ENCODE measurements at places on chromosomes 4 and X. TPM values are rescaled to one million over a fixed set of nuclear protein-coding genes. Genes with fewer than 3 reads are reported as not detected.
A peak's percentile ranks its signal among the peaks of the same experiment; 100 is the strongest.

The ADGRA3 gene
- 30.3 TPM for total RNA-seq

The UGT8 gene
- 0.16 TPM for total RNA-seq

The FGD1 gene
- total RNA-seq: 1.0 TPM

The NOA1 gene
- 22.4 TPM for total RNA-seq

The APELA gene
- total RNA-seq: not detected

The FSTL5 gene
- total RNA-seq: not detected

The ADH1C gene
- total RNA-seq: 26.3 TPM

The UFSP2 gene
- 38.5 TPM for total RNA-seq

GRCh38 chr4:185833055-185833598 lies 21.1 kb upstream of the SORBS2 start:
- H3K4me3 ChIP-seq: no peak overlapping the region
- H3K27ac ChIP-seq: no peak overlapping the region
- H3K36me3 ChIP-seq: no peaks in the 10 kb centered on the region
- H3K27me3 ChIP-seq: no peaks in the 10 kb centered on the region
- H3K4me1 ChIP-seq: peaks cover 4% of the 10 kb centered on the region
- no peak for DNase-seq

GRCh38 chr4:140427106-140427918 lies at the start of gene CLGN:
Gene CLGN (minus strand): TSS chr4:140427648. CDS start chr4:140413078, 14,570 bp downstream.
- peak within 1 kb of the TSS; percentile 65 for H3K4me3 ChIP-seq
- no peaks in the 10 kb centered on the region for H3K36me3 ChIP-seq
- no peaks in the 10 kb centered on the region for H3K27me3 ChIP-seq
- H3K27ac ChIP-seq: no peak within 1 kb of the TSS
- DNase-seq: peak; percentile 7
- peaks cover 9% of the 10 kb centered on the region for H3K4me1 ChIP-seq

DNA sequence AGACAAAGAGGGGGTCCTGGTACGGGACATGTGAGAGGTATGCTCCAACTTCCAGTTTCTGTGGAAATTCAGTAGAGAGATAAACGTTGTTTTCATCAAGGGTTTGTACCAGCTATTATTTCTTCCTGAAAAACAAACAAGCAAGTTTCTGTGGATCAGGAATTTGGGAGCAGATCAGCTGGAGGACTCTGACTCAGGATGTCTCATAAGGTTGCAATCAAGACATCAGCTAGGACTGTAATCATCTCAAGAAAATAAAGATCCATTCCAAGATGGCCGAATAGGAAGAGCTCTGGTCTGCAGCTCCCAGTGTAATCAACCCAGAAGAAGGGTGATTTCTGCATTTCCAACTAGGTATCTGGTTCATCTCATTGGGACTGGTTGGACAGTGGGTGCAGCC lies 23.5 kb upstream of the NFKB1 start:
- no peaks in the 10 kb centered on the region for H3K36me3 ChIP-seq
- H3K4me1 ChIP-seq: no peaks in the 10 kb centered on the region
- no peaks in the 10 kb centered on the region for H3K27me3 ChIP-seq

GRCh38 chr4:164888096-164888715 lies 11.2 kb downstream of the APELA start:
- no peak for DNase-seq
- H3K36me3 ChIP-seq: no peaks in the 10 kb centered on the region
- no peaks in the 10 kb centered on the region for H3K4me1 ChIP-seq
- H3K27ac ChIP-seq: no peak overlapping the region
- no peaks in the 10 kb centered on the region for H3K27me3 ChIP-seq

DNA sequence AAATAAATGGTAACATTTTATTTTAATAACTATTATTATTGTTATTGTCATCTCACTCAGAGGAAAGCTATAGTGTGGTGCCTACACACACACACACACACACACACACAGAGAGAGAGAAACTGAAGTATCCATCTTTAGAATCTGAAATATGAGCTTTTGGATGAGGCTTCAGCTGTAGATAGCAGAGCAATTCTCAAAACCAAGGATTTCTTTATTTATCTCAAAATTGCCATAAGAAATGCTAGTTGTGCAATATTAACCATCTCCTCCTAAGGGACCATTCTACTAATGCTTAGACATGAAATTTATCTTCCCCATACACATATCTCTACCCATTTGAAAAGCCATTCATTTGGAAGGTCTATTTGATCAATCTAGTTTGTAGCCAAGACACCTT lies 50.1 kb upstream of the SGMS2 start:
- H3K36me3 ChIP-seq: no peaks in the 10 kb centered on the region
- no peaks in the 10 kb centered on the region for H3K4me1 ChIP-seq
- no peak overlapping the region for H3K4me3 ChIP-seq
- H3K27me3 ChIP-seq: no peaks in the 10 kb centered on the region
- DNase-seq: no peak

GRCh38 chrX:47311932-47312774 lies 58.2 kb upstream of the ZNF157 start:
- H3K27me3 ChIP-seq: no peaks in the 10 kb centered on the region
- no peaks in the 10 kb centered on the region for H3K36me3 ChIP-seq
- H3K4me3 ChIP-seq: no peak overlapping the region
- H3K27ac ChIP-seq: no peak overlapping the region

GRCh38 chrX:42694260-42694815 lies 83.6 kb downstream of the PPP1R2C start:
- DNase-seq: no peak
- H3K36me3 ChIP-seq: no peaks in the 10 kb centered on the region
- H3K4me1 ChIP-seq: no peaks in the 10 kb centered on the region
- no peak overlapping the region for H3K4me3 ChIP-seq

DNA sequence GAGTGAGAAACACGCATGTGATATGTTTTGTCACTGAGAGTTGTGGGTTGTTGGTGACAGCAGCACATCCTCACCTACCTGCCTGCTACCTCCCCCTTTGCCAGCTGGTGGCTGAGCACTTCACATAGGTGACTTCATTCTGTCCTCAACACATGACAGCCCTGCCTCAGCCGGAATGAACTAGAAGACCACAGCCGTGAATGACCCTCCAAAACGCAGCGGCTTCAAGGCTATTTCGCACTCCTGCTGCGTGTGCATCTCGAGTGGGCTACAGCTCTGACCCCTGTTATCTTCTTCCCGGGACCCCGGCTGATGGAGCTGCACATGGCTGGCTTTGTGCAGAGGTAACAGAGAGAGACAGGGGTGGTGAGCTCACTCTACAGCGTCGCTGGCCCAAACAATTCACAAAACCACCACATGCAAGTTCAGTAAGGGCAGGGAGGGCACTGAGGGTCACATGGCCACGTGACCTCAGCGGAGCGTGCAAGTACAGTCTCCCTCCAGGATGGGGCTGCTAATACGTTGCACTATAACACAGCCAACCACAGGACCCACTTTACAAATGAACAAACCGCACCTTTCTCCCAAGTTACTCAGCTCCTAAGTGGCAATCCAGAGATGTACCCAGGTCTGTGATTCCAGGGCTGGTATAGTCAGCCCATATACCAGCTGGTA lies 6.3 kb upstream of the PPP2R2C start:
- no peaks in the 10 kb centered on the region for H3K36me3 ChIP-seq
- DNase-seq: no peak
- H3K27ac ChIP-seq: no peak overlapping the region
- no peak overlapping the region for H3K4me3 ChIP-seq
- H3K4me1 ChIP-seq: no peaks in the 10 kb centered on the region

- H3K36me3 ChIP-seq: no peaks in the 10 kb centered on the region
- no peaks in the 10 kb centered on the region for H3K27me3 ChIP-seq
- H3K4me1 ChIP-seq: no peaks in the 10 kb centered on the region
- no peak overlapping the region for H3K27ac ChIP-seq
- no peak for DNase-seq
These were observed 17.5 kb upstream of the GYG2 start for GRCh38 chrX:2811271-2811670.

GRCh38 chr4:7693237-7693608 lies 246.4 kb downstream of the AFAP1 start:
- H3K4me3 ChIP-seq: no peak overlapping the region
- no peak for DNase-seq
- no peak overlapping the region for H3K27ac ChIP-seq
- H3K4me1 ChIP-seq: no peaks in the 10 kb centered on the region

- H3K27ac ChIP-seq: no peak overlapping the region
- H3K36me3 ChIP-seq: no peaks in the 10 kb centered on the region
- no peak overlapping the region for H3K4me3 ChIP-seq
- no peak for DNase-seq
These were observed 163.9 kb upstream of the GEMIN8 start for GRCh38 chrX:14193547-14193946.

GRCh38 chr4:10977534-10977933 lies 293.0 kb upstream of the CLNK start:
- no peaks in the 10 kb centered on the region for H3K36me3 ChIP-seq
- H3K4me1 ChIP-seq: no peaks in the 10 kb centered on the region
- no peak for DNase-seq
- H3K27ac ChIP-seq: no peak overlapping the region
- no peak overlapping the region for H3K4me3 ChIP-seq

- DNase-seq: no peak
- H3K4me3 ChIP-seq: no peak overlapping the region
These were observed 4.2 kb downstream of the TSPAN5 start for GRCh38 chr4:98653890-98654867.

DNA sequence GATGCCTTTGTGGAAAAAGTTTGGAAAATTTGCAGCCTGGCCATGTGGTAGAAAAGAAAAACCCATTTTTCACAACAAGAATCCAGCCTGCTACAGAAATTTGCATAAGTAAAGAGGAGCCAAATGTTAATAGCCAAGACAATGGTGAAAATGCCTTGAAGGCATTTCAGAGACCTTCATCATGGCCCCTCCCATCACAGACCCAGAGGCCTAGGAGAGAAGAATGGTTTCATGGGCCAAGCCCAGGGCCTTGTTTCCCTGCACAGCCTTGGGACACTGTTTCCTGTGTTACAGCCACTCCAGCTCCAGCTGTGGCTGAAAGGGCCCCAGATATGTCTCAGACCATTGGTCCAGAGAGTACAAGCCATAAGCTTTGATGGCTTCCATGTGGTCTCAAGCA lies 101.4 kb upstream of the LINC00632 start:
- H3K4me3 ChIP-seq: no peak overlapping the region
- H3K36me3 ChIP-seq: no peaks in the 10 kb centered on the region
- DNase-seq: no peak
- H3K27ac ChIP-seq: no peak overlapping the region

DNA sequence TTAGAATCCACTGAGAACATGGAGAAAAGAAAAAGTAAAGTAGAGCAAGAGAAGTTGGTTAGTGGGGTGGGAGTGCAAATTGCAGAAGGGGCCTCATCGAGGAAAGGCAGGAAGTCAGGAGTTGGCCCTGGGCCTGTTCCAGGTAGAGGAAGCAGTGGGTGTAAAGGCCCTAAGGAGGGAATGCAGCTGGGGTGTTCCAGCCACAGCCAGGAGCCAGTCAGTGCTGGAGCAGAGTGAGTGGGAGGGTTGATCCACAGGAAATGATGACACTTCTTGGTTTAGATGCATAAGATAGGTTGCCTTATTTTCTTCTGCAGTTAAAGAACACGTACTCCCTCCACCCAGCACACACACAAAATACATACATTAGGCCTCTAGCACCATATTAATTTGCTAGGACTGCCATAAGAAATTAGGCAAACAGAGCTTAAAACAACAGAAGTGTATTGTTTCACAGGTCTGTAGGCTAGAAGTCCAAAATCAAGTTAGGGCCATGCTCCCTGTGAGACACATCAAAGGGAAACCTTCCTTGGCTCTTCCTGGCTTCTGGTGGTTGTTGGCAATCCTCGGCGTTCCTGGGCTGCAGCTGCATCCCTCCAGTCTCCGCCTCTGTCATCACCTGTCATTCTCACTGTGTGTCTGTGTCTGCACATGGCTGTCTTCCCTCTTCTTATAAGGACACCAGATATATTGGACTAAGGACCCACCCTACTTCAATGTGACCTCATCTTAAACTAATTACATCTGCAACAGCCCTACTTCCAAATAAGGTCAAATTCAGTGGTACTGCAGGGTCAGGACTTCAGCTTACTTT lies 205.9 kb downstream of the AASDH start:
- DNase-seq: no peak
- no peaks in the 10 kb centered on the region for H3K4me1 ChIP-seq
- H3K4me3 ChIP-seq: no peak overlapping the region
- H3K27ac ChIP-seq: no peak overlapping the region

DNA sequence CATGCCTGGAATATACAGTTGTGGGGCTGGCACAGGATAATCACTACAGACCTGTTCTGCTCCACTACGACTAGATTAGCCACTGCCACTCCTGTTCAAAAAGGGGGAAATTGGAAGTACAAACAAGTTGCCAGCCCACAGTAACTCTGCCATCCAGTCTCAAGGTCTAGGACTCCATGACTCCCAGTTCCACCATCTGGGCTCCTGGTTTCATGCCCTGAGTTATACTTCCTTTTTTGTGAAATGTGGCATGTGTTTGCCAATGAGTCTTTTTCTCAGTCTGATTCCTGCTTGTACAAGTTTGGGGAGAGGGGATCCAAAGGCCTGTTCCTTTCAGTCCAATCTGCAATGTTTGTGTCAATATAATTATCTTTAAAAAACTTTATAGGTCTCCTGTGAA lies 1.0 kb upstream of the BLOC1S4 start:
- no peak overlapping the region for H3K4me3 ChIP-seq
- no peaks in the 10 kb centered on the region for H3K27me3 ChIP-seq
- H3K4me1 ChIP-seq: peaks cover 29% of the 10 kb centered on the region

DNA sequence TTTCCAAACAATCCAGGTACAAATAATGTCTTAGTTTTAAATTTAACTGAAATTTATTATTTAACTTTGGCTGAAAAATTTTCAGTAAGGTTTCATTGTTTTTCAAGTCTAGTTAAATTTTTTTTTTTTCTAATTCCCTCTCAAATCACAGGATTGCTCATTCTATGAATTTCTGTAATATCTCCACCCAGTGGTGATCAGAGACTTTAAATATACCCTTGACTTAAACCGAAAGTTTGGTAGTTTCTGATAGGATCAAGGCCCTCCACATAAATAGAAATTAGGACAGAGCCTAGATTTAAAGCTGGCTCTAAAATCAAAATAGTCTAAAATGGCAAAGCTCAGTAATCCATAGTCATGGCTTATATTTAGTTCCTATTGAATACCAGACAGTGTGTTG lies 175.4 kb downstream of the TBCK start:
- no peaks in the 10 kb centered on the region for H3K27me3 ChIP-seq
- H3K27ac ChIP-seq: no peak overlapping the region
- no peak for DNase-seq
- H3K36me3 ChIP-seq: no peaks in the 10 kb centered on the region

DNA sequence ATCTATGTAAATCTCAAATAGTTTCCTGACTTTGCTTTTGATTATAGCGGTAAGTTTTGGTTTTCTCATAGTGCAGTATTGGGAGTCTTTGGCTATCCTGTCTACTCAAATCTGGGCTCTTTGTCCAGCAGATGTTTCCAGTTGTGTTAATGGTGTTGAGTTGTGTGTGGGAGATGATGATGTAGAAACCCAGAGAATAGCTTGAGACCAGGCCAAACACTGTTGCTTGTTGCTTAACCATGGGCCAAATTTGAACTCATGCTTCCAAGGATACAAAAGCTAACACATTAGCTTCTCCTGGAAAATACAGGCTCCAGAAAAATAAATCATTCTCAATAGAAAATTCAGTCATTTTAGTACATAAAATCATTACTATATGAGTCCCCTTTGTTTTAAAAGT lies 82.6 kb upstream of the GYPA start:
- no peak overlapping the region for H3K4me3 ChIP-seq
- no peaks in the 10 kb centered on the region for H3K4me1 ChIP-seq
- DNase-seq: no peak
- H3K27me3 ChIP-seq: no peaks in the 10 kb centered on the region
- H3K27ac ChIP-seq: no peak overlapping the region
- H3K36me3 ChIP-seq: no peaks in the 10 kb centered on the region

GRCh38 chrX:66015152-66015831 lies 24.6 kb downstream of the VSIG4 start:
- H3K36me3 ChIP-seq: no peaks in the 10 kb centered on the region
- no peak overlapping the region for H3K4me3 ChIP-seq
- no peak for DNase-seq

GRCh38 chr4:188779581-188779980 lies 640.3 kb downstream of the TRIML1 start:
- H3K27me3 ChIP-seq: no peaks in the 10 kb centered on the region
- no peak overlapping the region for H3K4me3 ChIP-seq

Measured in gastrocnemius medialis (tissue), 4 donors.